ENCODE measurements at places on chromosomes 11 and 22.

GRCh38 chr11:35951680-35952079, 7.8 kb downstream of the LDLRAD3 start:
- DNase-seq: no peak

- DNase-seq: no peak
Measured at GRCh38 chr11:13388741-13389140, 74.3 kb downstream of the BTBD10 start.

DNA sequence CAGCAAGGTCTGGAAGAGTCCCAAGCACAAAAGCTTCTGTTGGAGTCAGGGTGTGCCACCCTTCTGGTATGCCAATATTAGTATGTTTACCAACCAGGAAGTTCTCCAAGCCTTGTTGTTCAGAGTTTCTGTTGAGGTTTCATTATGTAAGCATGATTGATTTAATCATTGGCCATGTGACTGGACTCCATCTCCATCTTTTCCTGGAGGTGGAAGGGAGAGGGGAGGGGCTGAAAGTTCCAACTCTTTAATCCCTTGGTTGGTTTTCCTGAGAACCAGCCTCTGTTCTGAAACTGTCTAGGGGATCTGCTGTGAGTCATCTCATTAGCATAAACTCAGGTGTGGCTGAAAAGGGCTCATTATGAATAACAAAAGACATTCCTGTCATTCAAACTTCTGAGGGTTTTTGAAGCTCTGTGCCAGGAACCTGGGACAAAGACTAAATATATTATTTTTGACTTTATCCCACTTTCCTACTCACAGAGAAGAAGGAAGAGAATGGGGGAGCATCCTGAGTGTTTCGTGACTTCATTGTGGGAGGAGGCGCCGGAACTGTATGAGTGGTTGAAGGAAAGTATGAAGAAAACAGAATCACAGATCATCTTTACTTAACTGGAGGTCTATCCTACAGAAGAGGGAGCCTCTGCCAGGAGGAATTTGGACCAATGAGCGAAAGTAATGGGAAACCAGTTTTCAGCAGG, 138.2 kb downstream of the NECTIN1 start:
- no peak for DNase-seq

DNA sequence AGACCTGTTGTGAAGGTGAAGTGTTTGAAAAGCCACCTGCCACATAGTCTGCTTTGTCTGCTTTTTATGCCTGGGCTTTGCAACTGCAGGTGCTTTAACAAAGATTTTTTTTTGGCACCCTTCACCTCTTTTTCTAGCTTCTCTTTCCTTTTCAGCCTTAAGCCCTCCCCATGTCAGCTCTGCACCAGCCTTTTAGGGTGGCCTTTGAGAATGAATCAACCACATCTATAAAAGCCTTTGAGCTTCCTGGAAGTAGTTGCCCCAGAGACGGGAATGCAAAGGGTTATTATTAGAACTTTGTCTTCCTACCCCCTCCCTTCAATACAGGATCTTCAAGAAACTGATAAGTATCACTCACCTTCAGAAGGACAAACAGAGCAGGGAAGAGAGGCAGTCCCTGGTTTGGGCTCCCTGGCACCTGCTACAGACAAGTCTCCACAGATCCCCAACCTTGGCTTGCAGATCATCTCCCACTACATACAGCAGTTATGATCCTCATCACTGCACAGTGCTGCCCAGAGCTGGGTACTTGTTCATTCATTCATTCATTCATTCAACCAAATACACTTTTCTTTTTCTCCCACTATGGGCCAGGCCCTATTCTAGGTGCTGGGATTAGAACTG, 8.0 kb downstream of the PVALB start:
- no peak for DNase-seq

- DNase-seq: no peak
Measured at GRCh38 chr22:43844560-43845545, 17.5 kb downstream of the SULT4A1 start.

DNA sequence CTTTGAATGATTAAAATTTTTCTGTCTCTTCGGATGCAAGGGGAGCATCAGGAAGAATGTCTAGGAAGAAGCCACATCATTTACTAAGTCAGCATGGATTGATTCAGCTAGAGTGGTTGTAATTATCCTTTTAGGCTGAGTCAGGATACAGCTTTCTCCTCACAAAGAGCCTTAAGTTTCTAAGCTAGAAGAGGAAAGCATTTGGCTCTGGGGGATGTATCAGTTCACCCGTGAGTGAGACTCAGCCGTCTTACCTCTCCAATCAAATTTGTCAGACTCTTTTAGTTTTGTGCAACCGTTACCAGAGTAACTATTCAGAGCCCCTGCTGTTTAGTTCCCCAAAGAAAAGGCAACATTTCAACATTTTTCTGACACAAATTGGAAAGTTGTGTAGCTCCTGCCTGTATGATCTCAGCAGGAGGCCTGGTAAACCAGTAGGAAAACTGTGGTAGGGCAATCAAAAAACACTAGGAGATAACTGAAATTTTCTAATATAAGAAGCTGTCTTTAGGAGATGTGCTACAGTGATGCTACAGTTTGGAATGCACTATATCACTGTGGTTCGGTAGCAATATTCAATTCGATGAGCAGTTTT, 432.4 kb upstream of the LUZP2 start:
- no peak for DNase-seq

- DNase-seq: no peak
Measured at GRCh38 chr11:83427501-83427900, 141.3 kb upstream of the CCDC90B start.

GRCh38 chr11:119372260-119373058, 9.0 kb downstream of the USP2 start:
- DNase-seq: no peak

DNA sequence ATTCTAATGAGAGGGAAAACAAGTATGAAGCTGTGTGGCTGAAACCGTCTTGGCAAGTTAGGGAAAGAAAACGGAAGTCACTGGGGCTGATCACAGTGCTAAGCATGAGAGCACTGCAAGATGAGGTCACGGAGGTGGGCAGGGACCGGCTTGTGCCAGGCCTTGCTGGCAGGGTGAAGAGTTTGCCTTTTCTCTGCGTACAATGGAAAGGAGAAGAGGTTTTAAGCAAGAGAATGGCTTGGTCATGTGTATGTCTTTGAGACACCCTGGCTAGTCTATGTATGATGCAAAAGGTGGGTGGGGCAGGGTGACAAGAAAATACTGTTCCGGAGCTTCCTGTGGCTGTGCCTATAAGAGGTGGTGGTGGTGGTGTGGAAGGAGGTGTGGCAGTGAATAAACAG, 567.9 kb downstream of the NTM start:
- DNase-seq: no peak

GRCh38 chr11:133740963-133741362, 104.3 kb downstream of the SPATA19 start:
- no peak for DNase-seq

GRCh38 chr11:33366918-33367317, 109.7 kb downstream of the HIPK3 start:
- no peak for DNase-seq

DNA sequence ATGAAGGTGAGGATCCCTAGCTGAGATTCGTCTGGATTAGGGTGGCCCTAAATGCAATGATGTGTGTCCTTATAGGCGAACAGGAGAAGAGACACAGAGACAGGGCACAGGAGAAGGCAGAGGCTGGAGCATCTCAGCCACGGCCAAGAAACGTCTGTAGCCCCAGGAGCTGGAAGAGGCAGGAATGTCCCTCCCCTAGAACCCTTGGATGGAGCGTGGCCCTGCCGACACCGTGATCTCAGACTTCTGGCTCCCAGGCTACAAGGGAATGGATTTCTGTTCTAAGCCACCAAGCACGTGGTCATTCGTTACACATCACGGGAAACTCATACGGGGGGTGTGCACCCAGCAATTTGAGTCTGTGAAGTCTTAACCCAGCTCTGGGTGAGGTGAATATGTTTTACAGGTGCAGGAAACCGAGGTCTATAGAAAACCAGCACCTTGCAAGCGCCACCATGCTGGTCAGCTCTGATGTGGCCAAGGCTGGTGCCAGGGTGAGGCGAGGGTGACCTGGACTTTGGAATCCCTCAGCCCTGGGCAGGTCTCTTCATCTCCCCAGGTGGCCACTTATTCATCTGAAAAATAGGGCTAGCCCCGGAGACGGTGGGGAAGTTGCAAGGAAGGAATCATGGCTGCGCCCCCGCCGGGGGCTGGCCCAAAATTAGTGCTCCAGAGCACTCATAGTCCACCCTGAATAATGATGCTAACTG, 89.5 kb upstream of the FGF3 start:
- DNase-seq: no peak

DNA sequence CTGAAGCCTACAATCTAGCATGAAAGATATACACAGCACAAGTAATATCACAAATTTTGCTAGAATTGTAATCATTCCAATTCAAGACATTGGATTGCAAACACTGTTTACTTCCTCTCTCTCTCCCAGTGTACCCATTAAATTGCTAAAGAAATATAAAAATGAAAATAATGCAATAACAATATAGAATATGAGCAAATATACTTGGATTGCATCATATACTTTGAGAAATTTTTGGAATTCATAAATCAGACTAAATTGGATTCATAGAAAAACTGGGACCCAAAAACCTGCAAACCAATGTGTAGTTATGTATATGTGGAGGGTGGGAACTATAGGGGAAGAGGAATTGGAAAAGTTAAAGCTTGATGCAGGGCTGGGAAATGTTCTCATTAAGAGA, 25.0 kb upstream of the OR56A1 start:
- no peak for DNase-seq
